Occipital lobe (tissue), 3 donors: ENCODE measurements at places on chromosomes 13 and 19.

GRCh38 chr13:81350056-81350455, 1009.1 kb upstream of the SPRY2 start:
- no peak for DNase-seq

GRCh38 chr13:51605698-51606097, 21.4 kb downstream of the WDFY2 start:
- no peak for DNase-seq

- DNase-seq: no peak
Measured at GRCh38 chr19:44539236-44539826, 9.9 kb upstream of the CEACAM20 start.

DNA sequence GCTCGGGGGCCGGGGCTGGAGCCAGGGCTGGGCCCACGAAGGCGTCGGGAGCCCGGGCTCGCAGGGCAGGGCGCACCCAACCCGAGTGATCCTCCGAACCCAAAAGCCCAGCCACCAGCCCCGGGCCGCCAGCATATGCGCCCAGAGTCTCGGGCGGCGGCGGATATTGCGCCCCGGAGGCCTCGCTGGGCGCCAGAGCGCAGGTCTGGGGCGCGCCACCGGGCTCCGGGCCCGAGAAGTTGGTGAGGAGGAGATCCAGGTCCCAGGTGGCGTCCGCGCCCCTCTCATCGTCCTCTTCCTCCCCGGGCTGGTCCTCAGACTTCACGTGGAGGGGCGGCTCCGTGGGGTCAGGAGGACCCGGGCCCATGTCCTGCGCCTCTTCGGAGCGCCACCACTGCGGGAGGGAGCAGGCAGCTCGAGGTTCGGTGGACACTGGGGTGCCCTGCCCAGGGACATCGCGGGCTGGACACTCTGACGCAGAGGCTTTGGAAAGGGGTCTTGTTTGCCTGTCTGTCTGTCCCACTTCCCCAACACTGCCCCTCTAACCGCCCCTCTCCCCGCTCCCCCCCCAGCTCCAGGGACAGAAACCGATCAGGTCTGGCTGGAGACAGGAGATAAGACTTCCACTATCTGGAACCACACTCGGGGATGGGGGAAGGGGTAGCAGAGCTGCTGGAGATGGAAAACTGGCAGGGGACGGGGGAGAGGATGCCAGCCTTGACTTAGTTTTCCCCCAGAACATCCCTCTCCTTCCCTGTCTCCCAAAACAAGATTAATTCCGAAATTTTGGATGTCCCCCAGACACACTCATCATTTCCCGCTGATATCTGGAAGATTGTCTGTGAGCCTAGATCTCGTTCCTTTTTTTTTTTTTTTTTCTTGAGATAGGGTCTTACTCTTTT, 1.0 kb downstream of the KLF1 start:
- no peak for DNase-seq

- DNase-seq: no peak
Measured at GRCh38 chr13:20489185-20489820, 36.4 kb downstream of the CRYL1 start.

GRCh38 chr19:10520652-10521318, 3.5 kb upstream of the S1PR5 start:
- no peak for DNase-seq

GRCh38 chr19:16338470-16339360, 14.1 kb downstream of the KLF2 start:
- no peak for DNase-seq

DNA sequence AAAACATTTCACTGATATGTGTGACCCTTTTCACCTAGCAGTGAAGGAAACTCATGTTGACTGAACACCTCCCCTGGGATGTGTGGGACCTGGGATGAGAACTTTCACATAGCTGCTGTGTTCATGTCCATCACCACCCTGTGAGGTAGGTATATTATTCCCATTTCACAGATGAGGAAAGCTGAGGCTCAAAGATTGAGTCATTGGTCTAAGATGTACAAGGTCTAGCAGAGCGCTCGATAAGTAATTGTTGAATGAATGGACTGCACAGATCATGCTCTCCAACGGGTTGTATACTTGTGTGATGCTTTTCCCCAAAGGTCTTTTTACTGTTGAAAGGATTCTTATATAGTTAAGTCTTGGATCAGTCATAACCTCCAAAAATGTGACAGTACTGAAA, 75.6 kb upstream of the TSC22D1 start:
- DNase-seq: no peak

- no peak for DNase-seq
Measured at GRCh38 chr19:49109569-49110233, 4.5 kb upstream of the LIN7B start.

DNA sequence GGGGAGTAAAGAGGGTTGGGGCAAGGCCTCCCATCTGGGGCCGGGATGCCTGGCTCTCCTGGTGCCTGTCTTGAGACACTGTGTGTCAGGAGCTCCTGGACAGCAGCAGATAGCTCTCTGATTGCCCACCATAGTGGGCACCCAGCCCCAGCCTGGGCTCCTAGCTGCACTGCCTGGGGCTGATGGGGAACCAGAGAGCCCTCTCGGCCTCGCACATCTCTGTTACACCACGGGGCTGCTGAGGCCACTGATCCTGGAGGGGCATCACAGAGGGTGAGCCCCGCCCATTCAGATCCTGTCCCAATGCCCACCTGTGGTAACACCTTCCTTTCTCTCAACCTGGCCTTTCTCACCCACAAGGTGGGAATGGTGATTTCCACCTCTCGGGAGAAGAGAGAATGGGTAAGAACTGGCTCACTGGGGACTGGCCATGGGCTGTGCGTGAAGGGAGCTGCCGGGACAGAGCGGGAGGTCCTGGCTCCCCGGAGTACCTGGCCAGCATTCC, 135.9 kb downstream of the URI1 start:
- DNase-seq: no peak

GRCh38 chr13:51230477-51231105, 8.4 kb downstream of the FAM124A start:
- DNase-seq: no peak

GRCh38 chr19:19256072-19256969, 16.8 kb downstream of the TM6SF2 start:
- DNase-seq: no peak

- no peak for DNase-seq
Measured at GRCh38 chr19:9875031-9875627, 40.0 kb downstream of the PIN1 start.

DNA sequence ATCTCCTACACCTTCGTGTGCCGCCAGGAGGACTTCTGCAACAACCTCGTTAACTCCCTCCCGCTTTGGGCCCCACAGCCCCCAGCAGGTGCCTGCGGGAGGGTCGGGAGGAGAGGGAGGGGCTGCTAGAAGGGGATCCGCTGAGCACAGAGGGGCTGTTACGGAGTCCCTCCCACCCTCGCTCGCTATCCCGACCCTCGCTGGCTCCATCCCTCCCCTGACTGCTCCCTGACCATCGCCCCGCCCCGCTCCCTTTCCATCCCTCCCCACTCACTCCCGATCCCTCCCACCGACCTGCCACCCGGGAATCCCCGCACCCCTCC, 780 bp downstream of the CD177 start:
- DNase-seq: no peak

GRCh38 chr13:88601949-88602348, 930.8 kb downstream of the SLITRK5 start:
- no peak for DNase-seq

DNA sequence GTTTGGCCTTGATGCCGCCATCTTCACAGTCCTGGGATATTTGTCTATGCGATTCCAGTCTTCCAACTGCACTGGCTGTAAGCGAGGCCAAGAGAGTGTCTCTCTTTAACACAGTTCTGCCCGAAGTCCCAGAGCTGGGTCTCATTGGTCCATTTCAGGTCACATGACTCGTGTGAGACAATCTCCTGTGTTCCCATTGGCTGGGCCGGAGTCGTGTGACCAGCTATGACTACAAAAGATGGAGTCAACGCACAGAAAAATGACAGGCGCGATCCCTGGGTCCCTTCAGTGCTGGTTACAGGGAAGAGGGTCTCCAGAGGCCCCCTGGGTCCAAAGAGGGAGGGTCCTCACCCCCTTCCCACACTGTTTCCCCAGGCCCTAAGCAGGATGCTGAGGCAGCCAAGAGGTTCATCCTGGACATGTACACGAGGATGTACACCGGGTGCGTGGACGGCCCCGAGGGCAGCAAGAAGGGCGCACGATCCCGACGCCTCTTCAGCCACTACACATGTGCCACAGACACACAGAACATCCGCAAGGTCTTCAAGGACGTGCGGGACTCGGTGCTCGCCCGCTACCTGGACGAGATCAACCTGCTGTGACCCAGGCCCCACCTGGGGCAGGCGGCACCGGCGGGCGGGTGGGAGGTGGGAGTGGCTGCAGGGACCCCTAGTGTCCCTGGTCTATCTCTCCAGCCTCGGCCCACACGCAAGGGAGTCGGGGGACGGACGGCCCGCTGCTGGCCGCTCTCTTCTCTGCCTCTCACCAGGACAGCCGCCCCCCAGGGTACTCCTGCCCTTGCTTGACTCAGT, 15.9 kb upstream of the S1PR4 start:
- DNase-seq: no peak

DNA sequence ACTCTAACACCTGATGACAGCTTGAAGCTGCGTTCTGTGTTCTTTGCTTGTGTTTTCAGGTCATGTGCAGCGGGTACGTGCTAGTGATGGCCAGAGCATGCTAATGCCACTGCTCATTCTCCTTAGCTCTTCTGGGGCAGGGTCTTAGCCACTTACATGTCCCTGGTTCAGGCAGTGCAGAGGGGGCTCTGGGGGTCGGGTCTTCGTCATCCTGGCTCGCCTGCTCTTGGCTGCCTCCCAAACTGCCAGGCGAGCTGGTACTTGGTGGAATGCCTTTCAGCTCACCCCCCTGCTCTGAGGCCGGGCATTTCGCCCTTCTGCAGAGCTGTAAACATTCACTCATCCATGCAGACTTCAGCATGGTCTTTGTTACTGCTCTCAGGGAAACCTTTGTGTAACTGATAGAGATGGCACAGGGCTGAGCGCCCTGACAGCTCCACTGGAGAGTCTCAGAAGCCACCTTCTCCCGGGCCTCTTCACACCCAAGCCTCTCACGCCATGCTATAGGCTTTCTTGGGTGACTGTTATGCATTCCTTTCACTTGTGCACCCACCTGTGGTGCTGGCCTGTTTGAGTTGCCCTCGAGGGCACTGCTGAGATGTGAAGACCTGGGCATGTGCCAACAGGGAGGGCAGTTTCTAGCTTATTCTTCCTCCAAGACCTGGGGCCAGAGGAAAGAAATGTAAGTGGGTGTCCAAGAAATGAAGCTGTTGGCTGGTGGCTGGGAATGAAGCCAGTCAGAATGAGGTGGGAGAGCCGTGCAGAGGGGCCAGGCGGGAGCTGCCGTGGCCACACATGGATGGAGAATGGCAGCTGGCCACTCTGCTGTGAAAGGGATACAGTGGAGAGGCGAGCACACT, 24.4 kb downstream of the FAM124A start:
- DNase-seq: peak; percentile 65

DNA sequence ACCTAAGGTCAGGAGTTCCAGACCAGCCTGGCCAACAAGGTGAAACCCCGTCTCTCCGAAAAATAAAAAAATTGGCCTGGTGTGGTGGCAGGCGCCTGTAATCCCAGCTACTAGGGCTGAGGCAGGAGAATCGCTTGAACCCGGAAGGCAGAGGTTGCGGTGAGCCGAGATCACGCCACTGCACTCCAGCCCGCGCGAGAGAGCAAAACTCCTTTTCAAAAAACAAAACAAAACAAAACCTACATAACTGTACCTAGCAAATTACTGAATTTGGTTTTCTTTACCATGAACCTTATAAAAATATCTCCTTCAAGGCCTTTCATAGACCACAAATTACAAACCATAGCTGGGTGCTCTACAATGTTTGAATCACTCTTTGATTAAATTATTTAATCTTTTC, 760 bp downstream of the ZNF91 start:
- no peak for DNase-seq

- DNase-seq: no peak
Measured at GRCh38 chr13:100280681-100281080, 191.8 kb downstream of the PCCA start.

DNA sequence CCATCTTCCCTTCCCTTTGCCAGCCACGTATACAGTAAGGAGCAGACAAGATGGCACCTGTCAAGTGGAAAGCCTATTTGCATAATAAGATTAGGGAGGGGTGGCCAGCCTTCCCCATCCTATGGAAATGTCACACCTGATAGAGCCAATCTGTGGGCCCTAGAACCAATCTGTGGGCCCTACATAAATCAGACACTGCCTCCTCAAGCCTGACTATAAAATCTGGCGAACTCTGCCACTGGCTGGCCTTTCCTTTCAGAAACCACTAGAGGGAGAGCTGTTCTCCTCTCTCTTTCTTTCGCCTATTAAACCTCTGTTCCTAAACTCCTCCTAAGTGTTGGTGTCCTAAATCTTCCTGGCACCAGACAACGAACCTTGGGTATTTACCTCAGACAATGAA, 231.5 kb upstream of the KLHL1 start:
- DNase-seq: no peak

GRCh38 chr13:27783111-27783510, 9.2 kb upstream of the GSX1 start:
- peak; percentile 6 for DNase-seq
